Mammary microvascular endothelial cell (primary cell): ENCODE measurements at places on chromosomes 1 and 21. TPM values are rescaled to one million over a fixed set of nuclear protein-coding genes. Genes with fewer than 3 reads are reported as not detected.

Gene LEFTY1
- total RNA-seq: not detected in 2 replicates

Gene PBX1
- total RNA-seq: 2.5 and 3.3 TPM in 2 replicates

Gene FCRL4
- total RNA-seq: not detected in 2 replicates

Gene TTLL7
- 1.5 and 3.9 TPM in 2 replicates for total RNA-seq

Gene TTC39A
- total RNA-seq: 1.1 and 5.3 TPM in 2 replicates

Gene FAM3B
- not detected in 2 replicates for total RNA-seq
